ENCODE measurements at places on chromosomes 5 and 9.

GRCh38 chr5:40494631-40495236 lies 185.0 kb upstream of the PTGER4 start:
- no peak for DNase-seq

DNA sequence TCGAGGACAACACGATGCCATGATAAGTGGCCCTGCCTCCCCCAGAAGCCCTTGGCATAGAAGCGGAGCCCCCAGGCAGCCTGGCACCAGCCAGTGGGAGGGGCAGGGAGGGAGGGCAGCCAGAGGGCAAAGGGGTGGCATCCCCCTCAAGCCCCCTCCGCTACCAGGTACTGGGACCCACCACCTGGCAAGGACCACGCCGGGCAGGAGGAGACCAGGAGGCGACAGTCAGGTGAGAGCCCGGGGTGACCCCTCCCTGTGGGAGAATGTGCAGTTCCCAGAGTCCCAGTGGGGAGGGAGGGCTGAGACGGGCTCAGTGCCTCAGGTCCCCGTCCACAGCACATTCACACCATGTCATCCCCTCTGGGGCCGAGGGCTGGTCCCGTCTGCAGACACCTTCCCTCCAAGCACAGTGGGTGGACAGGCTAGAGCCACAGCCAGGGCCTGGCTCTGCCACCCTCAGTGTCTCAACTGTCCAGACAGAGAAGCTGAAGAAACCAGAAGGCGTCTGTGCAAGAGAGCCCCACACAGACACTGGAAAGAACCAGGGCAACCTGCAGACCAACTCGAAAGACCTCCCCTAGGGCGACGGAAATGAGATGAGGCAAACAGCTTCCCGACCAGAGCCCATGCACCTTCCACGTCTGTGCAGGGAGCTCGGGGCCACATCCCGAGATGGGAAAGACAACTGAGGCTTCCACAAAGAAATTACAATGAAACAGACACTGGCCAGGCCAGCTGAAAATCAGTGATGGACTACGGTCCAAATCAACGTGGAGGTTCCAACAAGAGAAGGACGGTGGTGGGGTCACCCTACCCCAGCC lies 11.1 kb downstream of the BRD3 start:
- no peak for DNase-seq

- no peak for DNase-seq
Measured at GRCh38 chr5:10964806-10965205, 203.8 kb upstream of the DAP start.

DNA sequence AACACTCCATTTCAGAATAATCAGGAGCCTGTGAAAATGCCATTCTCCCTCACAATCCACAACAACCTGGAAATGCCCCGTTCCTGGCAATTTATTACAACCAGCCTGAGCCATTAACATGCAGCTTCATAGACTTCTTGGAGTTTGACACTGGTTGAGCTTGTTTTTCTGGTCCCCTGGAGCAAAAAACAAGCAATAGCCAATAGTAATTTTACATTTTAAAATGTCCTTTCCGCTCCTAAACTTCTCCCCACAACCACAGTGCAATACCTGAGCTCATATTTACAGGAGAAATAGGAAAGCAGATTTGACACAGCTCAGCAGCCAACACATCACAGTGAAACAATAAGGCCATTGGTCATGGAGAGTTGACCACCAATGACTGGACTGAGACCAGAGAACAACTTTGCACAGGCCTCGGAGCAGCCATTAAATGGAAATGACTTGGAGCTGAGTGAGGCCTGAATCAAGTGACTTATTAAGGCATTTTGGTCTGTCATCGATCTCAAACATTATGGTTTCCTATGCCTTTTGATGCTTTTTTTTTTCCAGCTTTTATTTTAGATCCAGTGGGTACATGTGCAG lies 73.0 kb downstream of the ENC1 start:
- no peak for DNase-seq

- peak; percentile 35 for DNase-seq
Measured at GRCh38 chr5:147831465-147831864, at the start of gene SPINK1. SPINK1 (minus strand) TSS chr5:147831671; CDS start chr5:147831577, 94 bp downstream.

GRCh38 chr5:10750909-10751308 lies 10.1 kb downstream of the DAP start:
- no peak for DNase-seq

GRCh38 chr5:76590027-76590426 lies 33.2 kb downstream of the F2RL2 start:
- DNase-seq = no peak

DNA sequence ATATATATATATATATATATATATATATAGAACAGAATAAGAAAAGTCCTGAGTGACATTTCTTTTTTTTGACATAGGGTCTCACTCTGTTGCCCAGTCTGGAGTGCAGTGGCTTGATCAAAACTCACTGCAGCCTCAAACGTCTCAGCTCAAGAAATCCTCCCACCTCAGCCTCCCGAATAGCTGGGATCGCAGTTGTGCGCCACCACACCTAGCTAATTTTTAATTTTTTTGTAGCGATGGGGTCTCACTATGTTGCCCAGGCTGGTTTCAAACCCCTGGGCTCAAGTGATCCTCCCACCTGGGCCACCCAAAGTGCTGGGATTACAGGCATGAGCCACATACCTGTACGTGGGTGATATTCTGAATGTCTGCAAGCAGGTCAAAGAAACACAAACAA lies 48.3 kb downstream of the SPRY4 start:
- no peak for DNase-seq

GRCh38 chr5:100275631-100276030 lies 259.5 kb upstream of the FAM174A start:
- DNase-seq = no peak

- no peak for DNase-seq
Measured at GRCh38 chr5:86974955-86975354, 292.7 kb upstream of the RASA1 start.

DNA sequence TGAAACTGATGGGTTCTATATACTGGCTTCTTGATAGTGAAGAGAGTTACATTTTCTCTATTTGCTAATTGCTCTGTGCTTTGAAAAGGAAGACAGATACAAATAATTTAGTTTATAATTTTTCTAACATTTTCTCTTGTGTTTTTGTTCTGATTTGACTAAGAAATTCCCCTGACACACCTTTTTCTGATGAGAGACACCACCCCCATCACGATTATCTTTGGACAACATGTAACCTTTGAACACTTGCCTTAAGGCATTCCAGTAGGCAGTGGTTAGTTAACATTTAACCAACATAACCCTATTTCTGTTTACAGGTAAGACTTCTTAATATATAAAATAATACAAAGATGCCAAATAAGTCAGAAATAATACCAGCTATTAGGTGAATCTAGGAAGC lies 4.1 kb upstream of the PTBP3 start:
- peak; percentile 24 for DNase-seq

DNA sequence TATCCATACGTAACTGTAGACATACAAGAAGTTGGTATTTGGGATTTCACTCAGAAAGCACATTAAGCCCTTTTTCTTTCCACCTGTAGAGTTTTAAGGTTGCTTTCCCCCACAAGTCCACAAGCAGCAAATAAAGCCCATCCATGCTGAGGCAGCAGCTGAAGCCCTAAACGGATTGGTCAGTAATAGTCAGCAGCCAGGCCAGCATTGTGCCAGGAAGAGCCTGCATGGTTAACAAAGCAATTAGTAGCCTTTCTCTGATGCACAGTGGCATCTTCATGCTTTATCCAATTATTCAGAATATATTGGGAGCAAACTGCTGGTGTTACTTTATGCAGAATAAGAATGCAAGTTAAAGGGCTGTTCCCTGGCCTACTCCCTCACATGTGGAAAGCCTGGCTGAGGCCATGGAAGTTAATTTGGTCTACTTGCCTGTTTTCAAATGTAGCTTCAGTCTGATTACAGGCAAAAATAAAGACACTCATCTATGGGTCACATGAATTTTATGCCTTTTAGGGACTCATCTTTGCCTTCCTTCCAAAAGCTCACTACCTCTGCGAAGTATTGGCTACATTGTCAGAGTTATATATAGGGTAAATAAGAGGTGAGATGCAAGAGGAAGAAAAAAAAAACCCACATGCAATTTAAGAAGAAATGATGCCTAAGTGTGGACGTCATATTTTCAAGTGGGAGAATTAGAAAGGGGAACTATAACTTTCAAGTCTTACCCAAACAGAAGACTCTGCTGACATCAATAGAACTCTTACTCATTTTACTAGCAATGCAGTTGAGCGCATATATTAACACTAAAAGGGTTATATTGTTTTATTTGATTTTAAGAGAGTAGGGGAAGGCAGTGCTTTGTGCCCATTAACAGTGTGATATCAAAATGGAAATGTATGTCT lies 15.9 kb downstream of the EBF1 start:
- DNase-seq = no peak

DNA sequence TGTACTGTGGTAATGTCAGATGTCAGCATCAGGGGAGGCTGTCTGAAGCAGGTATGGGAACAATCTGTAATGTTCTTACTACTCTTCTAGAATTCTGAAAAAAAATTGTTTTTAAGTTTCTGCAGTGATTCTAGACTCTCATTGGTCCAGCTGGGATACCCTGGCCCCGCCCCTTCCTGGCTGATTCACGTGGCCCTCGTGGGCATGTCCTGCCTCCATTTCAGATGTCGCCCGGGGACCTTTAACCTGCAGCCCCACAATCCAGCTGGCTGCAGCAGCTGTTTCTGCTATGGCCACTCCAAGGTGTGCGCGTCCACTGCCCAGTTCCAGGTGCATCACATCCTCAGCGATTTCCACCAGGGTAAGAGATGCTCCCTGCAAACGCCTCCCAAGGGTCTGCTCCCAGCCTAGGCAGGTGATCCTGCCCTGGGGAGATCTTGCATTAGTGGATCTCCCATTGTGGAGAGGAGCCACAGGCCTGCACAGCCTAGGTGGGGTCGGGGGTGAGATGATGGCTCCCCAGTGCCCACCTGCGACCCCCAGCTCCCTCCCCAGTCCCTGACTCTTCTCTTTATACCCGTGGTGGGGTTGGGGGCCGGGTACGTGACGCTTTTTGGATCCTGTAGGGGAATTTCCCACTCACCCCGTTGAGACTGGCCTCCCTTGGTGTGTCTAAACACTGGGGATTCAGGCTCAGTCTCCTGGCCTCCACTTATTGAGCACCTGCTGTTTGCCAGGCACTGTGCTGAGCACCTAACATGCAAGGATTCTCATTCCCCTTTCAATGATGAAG lies 36.5 kb downstream of the LAMC3 start:
- no peak for DNase-seq

DNA sequence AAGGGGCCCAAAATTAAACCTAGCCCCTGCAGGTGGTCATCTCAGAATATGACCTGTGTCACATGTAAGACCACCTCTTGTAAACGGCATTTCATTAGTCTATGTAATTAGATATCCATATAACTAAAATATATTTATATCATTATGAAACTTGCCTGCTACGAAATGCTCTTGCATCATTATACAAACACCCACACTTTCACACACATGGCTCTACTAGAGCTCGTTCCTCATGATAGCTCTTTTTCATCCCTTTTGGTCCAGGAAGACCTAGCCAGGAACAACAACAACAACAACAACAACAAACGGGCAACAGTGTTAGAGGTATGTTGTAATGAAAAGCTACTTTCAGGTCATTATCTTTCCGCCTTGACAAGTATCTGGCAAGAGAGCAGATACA lies 58.6 kb downstream of the LHFPL2 start:
- no peak for DNase-seq

DNA sequence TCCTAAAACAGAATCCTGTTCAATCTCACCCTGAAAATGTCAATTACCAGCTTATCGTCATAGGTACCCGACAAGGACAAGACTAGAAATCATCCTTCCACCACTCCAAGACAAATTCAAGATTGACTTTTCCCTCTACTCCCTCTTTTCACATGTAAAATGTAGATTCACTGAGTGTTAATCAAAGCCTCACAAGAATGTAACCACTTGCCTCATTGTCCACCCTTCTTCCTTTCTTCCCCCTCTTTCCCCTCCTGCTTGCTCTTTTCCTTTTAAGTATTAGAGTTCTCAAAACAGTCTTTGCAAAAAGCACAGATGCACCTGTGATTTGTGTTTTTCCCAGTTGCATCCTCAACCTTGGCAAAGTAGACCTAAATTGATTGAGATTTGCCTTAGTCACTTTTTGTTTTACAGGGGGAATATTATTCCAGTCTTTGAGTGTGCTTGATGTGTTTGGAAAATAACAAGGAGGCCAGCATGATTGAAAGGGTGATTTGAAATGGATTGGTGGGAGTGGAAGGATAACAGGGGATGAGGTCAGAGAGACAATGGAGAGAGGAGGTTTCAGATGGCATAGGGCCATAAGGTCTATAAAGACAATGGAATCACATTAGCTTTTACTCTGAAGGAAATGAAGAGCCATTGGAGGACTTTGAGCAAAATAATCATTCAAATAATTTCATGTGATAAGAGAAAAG lies 231.3 kb upstream of the TYRP1 start:
- DNase-seq = no peak

DNA sequence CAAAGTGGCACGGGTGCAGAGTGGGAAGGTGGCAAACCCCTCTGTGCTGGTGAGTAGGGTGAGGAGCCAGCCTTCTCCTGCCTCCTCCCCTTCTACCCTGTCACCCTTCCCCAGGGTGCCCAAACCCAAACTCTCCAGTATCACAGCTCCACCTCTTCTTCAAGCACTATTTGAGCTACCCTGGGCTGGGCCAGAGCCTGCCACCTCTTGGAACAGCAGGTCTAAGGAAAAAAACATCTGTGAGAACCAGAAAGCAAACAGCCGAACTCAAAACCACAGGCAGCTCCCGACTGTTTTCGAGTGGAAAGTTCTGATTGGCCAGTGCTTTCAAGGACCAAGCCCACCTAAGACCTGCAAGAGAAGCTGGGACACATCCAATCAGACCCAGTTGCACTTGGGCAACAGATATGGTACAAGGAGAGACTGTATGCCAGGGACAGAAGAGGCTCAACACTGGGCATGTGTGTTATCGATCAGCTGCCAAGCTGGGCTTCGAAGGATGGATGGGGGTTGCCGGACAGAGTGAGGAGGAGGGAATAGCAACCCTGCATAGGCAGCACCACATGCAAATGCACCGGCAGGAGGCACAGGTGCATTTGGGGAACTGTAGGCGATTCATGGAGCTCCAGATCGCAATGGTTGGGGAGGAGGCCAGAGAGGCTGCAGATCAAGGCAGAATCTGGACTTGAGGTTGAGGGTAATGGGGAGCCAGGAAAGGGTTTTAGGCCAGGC lies 19.7 kb downstream of the ACSL6 start:
- DNase-seq = no peak
